ENCODE measurements at places on chromosomes 5 and 9.

DNA sequence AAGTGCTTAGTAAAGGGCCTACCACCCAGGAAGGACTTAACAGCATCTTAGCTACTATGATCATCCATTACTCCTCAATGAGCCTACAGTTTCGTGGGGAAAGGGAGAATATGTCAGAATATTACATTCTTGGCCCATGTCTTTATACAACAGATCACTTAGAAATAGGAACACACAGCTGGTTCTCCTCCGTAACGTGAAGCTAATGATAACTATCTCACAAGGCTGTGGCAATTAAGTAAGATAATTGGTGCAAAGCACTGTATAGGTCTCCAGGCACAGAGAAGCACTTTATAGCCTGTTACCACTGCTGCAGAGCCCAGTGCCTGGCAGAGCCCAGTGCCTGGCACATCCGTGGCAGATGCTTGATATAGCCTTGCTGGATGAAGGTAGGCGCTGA is 347.6 kb downstream of the SLIT3 start:
- DNase-seq: no peak

GRCh38 chr5:175859422-175859821 is 12.0 kb upstream of the CPLX2 start:
- DNase-seq: no peak

- DNase-seq: no peak
Observed at GRCh38 chr5:18220631-18221030, 586.4 kb downstream of the TAF11L14 start.

- DNase-seq: no peak
Observed at GRCh38 chr9:120480707-120481106, 99.3 kb downstream of the CDK5RAP2 start.

DNA sequence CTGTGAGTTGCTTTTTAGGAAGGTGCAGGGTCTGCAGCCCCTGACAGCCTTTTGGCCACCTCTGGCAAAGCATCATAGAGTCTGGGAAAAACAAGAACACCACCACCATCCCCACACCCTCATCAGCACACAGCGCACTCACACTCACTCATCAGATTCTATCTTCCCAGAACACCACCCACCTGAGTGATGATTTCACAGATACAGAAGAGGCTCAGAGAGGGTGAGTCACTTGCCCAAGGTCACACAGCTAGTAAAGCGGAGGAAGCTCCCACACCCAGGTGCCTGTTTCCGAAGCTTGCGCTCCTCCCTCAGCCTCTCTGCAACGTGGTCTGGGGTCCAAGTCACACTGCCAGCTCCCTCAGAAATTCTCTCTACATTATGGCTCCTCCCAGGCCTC is 41.8 kb upstream of the HRH2 start:
- no peak for DNase-seq

DNA sequence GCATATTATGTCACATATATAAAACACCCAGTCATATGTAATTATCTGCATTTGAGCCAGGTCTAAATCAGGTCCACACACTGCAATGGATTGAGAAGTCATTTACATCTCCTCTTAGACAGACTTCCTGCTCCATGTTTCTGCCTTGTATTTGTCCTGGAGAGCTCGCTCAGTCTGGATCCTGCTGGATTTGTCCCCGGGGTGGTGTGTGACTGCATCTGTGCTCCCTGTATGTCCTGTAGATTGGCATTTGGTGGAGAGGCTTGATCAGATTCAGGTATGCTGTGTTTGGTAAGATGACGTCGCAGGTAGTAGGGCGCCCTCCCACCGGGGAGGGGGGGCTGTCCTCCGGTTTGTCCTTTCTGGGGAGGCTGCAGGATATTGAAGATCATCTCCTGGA is 33.6 kb upstream of the IER5L start:
- DNase-seq: no peak

Data from CD8-positive, alpha-beta memory T cell (primary cell).